ENCODE measurements at places on chromosomes 11 and 22. TPM values are rescaled to one million over a fixed set of nuclear protein-coding genes. Genes with fewer than 3 reads are reported as not detected.

The ABCC8 gene
- not detected for total RNA-seq

The FERMT3 gene
- 0.25 TPM for total RNA-seq

- DNase-seq, result no peak
Measured at GRCh38 chr22:46061124-46061500, 84.2 kb upstream of the WNT7B start.

DNA sequence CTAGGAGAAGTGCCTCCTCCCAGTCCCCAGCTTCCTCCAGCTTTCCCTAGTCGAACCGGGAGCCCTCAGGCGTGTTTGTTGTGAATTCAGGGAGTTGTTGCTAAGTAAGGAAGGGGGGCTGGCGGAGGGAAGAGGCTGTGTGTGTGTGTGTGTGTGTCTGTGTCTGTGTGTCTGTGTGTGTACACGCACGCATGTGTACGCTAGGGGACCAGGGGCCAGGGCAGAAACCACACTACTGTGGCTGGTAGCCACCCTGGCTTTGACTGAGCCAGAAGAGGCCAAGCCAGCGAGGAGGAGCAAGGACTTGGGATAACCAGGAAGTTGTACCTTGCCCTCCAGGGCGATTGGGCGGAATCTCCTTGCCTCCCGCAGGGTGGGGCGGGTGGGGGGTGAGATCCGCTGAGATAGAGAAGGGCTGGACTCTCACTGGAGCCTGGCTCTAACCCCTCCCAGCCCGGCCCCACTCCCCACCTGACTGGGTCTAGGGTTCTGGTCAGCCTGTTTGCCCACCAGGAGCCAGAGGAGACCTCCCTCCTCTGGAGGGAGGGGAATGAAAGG lies 7.5 kb downstream of the BCL9L start:
- no peak for DNase-seq

- DNase-seq, result no peak
Measured at GRCh38 chr11:128179512-128179911, 407.8 kb downstream of the ETS1 start.

The PKDREJ gene
- not detected for total RNA-seq

GRCh38 chr11:9820260-9820659 lies 156.4 kb downstream of the SWAP70 start:
- DNase-seq, result no peak

The LMO1 gene
- 0.75 TPM for total RNA-seq

The MS4A3 gene
- not detected for total RNA-seq

DNA sequence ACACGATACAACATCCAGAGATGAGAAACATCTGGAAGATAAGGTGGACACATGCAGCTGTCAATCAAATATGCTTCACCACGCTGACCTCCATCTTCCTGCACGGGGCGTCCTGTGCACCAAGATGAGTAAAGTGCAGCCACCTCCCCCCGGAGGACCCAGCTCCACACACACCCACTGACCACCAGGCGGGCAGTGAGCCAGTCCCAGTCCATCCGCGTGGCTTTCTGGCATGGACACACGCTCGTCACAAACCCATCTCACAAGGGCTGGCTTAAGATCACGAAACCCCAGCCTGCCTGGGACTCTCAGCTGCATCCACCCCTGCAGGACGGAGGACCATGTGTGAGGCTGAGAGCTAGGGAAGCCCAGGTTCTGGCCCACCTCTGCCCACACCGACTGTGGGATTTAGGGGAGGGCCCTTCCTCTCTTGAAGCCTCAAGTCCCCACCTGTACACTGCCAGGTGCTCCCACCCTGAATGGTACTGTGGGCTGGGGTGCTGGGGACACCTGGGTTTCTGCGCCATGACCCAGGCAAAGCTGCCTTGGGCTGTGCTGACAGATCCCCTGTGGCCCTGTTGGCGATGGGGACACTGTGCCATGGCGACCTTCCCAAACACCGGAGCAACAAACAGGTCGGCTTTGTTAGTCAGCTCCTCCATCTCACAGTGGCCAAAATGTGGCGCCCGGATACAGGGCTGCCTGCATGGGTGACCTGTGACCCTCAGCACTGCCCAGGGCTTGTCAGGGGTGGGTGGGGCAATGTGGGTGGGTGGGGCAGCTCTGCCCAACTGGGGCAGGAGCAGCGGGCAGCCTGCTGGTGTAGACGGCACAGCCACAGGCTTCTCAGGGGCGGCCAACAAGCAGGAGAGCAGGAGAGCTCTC lies 629.0 kb downstream of the TBC1D22A start:
- no peak for DNase-seq

- DNase-seq, result no peak
Measured at GRCh38 chr11:132142121-132142520, 771.7 kb downstream of the NTM start.

DNA sequence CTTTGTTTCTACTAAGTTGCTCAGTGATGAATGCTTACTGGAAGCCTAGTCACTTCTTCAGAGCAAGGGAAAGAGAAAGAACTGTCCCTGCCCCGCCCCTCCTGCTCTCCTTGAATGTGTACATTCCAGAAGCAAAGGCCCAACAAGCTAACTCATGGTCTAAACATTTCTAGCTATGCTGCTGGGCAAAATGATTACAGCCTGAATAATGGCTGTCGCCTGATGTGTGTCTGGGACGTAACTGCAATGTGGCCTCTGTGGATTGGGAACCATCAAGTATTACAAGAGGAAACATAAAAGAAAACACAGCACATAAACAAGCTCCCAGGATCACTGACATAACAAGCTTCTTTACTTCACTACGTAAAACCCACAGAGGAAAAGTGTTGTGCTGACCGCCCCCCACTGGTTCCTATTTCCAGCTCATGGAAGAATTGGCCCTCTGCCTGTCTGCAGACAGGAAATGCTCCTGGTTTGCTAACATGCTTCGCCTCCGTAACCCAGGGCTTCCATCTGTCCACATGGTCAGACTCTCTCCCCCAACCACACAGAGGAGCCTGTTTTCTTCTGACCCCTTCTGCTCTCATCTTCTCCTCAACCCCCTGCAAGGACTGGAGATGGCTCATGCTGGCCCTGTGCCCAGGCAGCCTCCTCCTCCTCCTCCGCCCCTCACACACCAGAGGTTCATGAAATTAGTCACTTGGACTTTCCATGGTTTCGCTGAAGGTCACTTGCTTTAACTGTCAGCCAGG lies 187.2 kb downstream of the MAML2 start:
- peak; percentile 90 for DNase-seq

The RAG2 gene
- not detected for total RNA-seq

DNA sequence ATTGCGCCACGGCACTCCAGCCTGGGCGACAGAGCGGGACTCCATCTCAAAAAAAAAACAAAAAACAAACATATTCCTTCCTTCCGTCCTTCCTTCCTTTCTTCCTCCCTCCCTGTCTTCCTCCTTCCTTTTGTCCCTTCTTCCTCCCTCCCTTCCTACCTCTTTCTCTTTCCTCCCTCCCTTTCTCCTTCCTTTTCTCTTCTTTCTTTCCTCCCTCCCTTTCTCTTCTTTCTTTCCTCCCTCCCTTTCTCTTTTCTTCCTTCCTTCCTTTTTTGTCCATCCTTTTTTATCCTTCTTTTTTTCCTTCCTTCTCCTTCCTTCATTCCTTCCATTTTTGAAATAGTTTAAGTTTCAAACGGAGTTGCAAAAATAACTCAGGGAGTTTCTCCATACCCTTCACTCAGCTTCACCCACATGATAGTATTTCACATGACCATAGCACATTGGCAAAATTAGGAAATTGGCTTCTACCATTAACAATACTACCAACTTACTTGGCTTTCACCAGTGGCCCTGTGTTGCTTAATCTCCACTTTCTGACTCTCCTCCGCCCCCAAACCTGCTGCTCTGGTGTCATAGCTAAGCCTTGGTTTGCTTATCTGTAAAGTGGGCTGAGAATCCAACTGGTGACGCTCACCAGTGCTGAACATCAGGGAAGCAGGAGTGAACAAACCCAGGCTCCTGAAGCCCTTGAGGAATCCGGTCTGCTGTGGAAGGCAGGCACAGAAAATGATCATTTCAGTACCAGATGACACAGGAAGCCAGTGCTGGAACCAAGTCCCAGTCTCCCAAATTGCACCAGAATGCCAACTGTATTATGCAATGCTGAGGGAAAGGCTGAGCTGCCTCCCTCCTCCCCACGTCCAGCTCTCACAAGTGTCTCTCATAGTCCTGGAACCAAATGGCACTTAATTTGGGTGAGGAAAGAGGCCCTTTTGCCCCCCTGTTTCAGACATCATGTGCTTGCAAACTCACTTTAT lies 17.2 kb upstream of the CRYBB3 start:
- no peak for DNase-seq

- no peak for DNase-seq
Measured at GRCh38 chr11:62400760-62401159, 18.1 kb upstream of the SCGB1A1 start.

DNA sequence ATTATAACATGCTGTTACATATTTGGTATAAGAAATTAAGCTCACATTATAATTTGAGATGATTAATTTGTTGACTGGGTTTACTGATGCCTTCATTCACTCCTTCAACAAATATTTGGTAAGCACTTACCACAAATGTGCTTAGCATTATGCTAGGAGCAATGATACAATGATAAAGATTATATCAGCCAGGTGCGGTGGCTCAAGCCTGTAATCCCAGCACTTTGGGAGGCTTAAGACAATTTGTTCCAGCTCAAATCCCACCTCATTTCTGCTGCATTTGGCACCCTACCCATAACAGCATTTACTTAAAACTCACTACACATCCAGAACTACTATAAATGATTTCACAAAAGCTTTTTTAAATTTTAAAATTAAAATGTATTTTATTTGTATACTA lies 1263.6 kb upstream of the RAG2 start:
- DNase-seq, result no peak

DNA sequence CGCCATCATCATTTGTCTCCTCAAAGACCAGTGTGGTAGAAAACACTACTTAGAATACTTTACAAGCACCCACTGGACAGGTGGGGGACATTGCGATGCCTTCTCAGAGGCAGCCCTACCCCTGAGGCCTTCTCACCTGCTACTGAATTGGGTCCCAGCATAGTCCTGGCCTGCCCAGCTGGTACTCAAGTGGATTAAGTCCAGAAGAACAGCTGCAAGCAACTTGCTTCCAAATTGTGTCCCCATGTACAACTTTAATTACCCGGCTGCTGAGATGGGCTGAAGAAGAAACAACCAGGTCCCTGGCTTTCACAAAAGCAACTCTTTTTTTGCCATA lies 12.3 kb downstream of the ABTB2 start:
- DNase-seq, result no peak

The OTOG gene
- total RNA-seq, result not detected

The KCNK4 gene
- total RNA-seq, result not detected

- DNase-seq, result no peak
Measured at GRCh38 chr11:14499178-14499559, 442 bp downstream of the COPB1 start.

DNA sequence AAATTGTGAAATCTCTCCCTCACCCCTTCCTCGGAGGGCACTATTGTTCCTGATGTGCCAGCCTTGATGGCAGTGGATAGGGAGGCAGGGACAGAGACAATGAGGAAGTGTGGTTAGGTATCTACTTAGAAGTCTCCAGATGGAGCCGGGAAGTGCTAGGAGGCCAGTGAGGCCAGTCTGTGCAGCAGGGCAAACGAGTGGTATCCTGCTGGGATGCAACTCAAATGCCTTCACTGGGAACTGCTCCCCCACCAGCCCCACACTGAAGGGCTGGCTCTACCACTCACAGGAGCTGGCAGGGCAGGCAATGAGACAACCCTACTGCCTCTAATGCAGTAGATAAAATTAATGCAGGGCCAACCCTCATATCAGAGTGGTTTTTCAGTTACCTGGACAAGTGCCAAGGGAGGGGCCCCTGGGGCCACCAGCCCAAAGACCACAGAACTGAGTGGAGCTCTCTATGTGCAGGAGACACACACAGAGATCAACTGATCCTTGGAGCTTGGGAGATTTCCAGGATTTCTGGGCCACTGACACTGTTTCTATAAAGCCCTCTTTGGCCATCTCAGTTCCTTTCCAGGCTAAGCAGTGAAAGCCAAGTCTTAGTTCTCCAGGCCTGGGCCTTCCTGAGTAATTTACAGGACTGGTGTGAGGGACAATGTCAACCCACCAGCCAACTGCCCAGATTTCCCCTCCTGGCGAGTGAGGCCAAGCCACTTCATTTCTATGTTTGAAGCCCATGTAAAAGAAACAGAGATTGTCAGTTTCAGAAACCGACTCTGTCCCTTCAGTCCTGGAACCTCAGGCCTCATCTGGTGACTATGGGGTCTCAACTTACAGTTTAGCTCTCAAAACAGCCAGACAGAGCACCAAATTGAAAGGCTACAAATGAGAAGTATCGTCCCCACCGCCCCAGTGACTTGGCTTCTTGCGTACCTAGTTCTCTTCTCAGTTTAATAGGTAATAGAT lies 4.1 kb downstream of the MIF start:
- no peak for DNase-seq

The C11orf16 gene
- not detected for total RNA-seq

- DNase-seq, result no peak
Measured at GRCh38 chr11:126262216-126262615, 6.5 kb downstream of the SRPRA start.

GRCh38 chr22:31222736-31223135 lies 10.6 kb downstream of the LIMK2 start:
- DNase-seq, result no peak

DNA sequence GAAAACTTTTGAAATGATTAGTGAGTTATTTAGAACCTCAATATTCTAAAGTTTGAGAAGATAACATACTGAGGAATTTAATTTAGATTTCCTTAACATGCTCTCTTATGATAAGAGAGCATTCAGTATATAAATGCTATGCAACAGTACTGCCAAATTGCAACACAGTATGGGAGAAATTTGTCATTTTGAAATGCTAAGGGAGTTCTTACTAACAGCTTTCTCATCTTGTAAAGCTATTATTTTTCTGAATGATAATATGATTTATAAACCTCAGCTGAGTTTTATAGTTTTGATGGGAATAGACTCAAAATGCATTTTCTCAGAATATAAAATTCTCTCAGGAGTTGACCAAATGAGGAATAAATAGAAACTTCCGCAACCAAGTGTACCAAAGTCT lies 108.4 kb downstream of the SPON1 start:
- no peak for DNase-seq

DNA sequence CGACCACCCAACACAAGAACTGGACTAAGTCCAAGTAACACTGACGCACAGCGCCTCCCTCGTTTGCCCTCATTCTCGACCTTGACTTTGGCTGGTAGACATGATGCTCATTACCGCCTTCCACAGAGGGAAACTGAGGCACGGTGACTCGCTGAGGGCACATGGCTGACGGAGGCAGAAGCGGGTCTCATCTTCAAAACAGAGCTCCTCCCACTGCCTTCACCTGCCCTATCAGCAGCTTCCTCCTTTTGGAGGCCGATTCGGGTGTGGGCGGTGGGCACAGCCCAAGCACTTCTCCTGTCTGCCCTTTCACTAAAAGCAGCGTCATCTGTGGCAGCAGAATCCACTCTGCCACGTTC lies 2.0 kb upstream of the KMT5B start:
- no peak for DNase-seq

- no peak for DNase-seq
Measured at GRCh38 chr11:108498046-108498815, at the start of gene POGLUT3. TSS of gene POGLUT3 (minus strand) at chr11:108498384. CDS start at chr11:108498366, 18 bp downstream.

- DNase-seq, result no peak
Measured at GRCh38 chr11:19952911-19953310, 207.4 kb downstream of the DBX1 start.

GRCh38 chr11:73226297-73227006 lies 8.4 kb downstream of the P2RY2 start:
- no peak for DNase-seq

Measured in kidney epithelial cell (primary cell).